ACHN (cell line): ENCODE measurements at places on chromosomes 6 and 20.
A peak's percentile ranks its signal among the peaks of the same experiment; 100 is the strongest.

DNA sequence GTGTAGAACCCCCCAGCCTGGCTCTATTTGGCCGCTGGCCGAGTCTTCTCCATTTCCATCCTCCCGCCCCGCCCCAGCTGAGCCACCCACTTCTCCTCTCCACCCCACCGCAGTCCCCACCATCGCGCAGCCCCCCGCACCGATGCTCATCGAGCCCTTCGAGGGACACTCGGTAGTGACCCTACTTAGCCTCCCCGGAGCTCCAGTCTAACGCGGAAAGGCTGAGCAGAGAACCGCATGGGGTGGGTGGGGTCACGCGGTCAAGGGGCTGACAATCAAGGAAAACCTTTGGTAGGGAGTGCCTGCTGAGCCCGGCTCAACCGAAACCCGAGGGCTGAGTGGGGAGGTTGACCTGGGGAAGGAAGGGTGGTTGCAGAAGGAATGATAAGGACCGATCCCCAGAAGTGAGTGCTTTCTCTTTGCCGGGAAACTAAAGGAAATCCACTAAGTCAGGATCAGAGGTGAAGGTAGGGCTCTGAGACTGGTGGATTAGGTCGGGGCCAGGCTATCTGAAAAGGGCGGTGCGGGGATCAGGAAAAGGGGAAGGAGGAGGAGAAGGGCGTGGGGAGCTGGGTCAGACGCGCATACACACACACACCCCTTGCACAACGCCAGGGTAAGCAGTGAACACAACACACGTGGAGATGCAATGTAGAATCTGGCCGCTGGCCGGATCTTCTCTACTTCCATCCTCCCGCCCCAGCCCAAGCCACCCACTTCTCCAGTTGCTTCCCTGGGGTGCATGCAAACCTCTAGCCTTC is 49.8 kb downstream of the CPXM1 start:
- no peak for DNase-seq

DNA sequence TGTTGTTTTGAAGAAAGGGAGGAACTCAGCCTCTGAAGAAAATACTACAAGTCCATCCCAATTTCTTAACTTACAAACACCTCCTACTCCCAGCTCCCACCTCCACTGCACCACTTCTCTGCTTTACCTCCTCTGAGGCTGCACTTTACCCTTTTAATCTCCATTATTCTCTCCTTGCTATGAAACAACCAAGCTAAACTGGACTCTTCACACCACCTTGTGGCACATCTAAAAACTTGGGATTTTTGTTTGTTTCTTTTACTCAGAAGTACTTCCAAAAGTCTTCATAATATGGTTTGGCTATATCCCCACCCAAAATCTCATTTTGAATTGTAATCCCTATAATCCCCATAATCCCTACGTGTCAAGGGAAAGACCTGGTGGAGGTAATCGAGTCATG is 142.2 kb downstream of the MOXD1 start:
- DNase-seq, result peak; percentile 30

DNA sequence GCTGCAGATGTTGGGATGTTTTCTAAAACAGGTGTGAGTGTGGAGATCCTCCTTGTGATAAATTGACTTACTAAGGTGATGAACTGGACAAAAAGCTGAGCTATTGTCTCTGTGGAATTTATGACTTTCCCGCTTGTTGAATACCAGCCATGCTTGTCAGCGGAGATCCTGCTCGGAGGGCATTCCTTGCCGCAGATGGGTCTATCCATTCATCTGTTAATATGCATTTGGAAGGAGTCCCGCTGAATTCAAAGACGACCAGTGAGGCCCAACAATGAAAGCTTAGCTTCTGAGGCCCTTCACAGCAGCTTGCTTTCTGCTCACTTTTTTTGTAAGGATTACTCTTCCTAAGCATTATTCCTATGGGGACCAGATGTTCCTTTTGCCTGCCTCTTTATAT is 124.9 kb downstream of the TIAM2 start:
- DNase-seq, result no peak

DNA sequence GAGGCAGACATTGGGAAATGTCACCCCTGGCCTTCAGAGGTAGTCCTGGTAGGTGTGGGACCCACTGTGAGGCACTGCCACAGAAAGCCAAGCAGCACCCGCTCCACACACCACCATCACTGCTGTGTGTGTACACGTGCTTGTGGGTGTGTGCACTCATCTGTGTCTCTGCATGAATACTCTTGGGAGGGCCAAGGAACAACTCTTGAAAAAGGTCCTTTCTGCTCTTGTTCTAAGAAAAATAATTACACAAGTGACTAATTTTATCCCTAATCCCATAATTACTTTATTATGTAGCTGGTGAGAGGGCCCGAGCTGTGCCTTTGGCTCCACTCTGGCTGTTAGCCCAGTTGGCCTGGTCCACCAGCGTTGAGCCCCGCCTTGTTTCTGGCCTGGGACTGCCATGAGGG is 21.7 kb upstream of the EPB41L1 start:
- DNase-seq, result no peak

DNA sequence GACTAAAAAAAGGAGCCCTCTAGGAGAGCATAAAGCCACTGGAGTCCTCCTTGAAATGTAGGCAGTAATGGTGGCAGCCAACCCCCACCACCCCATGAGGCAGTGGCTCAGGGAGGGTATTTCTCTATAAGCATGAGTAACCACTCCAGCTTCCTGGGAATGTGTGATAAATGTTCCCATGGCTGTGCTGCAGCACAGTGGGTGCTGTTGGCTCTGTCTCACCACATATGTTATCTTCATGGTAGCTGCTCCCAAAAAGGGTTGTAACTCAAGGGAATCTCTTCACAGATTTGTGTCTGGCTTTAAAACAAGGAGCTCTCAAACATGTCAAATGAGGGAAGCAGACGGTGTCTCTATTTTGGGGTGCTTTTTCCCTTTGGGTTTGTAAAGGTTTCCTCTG is 7.5 kb upstream of the PHACTR1 start:
- peak; percentile 1 for DNase-seq

GRCh38 chr6:116476002-116476678 is 15.0 kb downstream of the CALHM6 start:
- DNase-seq, result no peak

DNA sequence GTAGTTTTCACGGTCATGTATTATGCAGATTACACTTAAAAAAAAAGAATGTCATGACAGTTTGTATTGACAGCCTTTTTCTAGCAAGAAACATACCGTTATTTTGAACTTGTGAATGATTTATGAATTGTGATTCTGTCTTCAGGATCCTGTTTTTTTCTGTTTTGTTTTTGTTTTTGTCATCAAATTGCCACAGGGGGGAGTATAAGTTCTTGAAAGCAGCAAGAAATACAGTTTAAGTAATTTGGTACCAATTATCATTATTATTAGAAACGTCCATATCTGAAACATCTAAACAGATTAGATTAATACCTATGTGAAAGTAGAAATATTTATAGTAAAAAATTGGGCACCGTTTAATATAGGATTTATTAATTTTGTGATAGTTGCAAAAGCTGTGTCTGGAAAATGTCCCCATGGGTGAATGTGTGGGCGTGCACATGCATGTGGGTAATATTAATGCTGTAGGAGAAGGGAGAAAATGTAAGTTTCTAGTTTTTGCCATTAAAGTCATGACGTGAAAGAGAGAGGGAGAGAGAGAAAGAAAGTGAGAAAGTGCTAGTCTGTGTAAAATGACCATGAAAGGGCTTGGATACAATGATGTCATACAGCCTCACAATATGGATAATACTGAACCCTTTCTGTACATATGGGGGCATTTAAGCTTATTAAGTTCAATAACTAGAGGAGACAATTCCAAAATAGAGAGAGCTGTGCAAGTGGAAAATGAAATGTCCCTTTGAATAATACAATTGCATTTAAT is 9.4 kb upstream of the CCN2 start:
- DNase-seq, result peak; percentile 19

DNA sequence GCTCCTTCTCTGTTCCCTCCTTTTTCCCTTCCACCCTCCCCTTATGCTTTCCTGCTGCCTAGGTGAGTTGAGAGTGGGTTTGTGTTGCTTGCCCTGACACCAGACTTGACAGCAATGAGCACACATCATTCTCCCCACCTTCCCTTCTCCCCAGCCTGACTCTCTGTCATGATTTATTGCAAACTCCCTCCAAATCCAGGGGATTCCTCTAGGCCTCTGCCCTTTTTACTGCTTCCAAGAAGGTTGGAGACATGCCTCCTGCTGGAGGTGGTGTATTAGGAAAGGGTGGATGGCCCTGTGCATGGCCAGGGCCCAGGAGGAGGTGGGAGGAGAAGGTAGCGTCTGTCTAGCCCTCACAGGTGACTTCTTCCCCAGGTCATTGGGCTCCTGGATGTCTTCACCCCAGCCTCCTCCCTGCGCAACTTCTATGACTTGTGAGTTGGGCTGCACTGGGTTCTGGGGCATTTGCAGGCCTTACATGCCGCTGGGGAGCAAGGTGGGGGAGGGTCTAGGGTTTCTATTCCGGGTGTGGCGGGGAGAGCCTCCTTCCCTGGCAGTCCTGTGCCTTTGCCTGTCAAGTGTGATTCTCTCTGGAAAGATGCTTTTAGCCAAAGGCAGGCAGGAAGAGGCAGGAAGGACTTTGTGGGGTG is 2.1 kb downstream of the MAPK13 start:
- no peak for DNase-seq
